Hematopoietic multipotent progenitor cell treated with erythropoietin and hydrocortisone succinate and interleukin-3 and kit ligand, for 4 days (in vitro differentiated cells): ENCODE measurements at places on chromosomes 3 and 15.

GRCh38 chr3:105369500-105370371 is 3.0 kb downstream of the ALCAM start:
- DNase-seq, result peak; percentile 89

- no peak for DNase-seq
Measured at GRCh38 chr15:100206643-100207042, 135.1 kb downstream of the ADAMTS17 start.

GRCh38 chr3:196518966-196519717 is 4.0 kb upstream of the SMCO1 start:
- DNase-seq, result peak; percentile 85

- no peak for DNase-seq
Measured at GRCh38 chr15:71781179-71781964, 29.0 kb upstream of the NR2E3 start.

DNA sequence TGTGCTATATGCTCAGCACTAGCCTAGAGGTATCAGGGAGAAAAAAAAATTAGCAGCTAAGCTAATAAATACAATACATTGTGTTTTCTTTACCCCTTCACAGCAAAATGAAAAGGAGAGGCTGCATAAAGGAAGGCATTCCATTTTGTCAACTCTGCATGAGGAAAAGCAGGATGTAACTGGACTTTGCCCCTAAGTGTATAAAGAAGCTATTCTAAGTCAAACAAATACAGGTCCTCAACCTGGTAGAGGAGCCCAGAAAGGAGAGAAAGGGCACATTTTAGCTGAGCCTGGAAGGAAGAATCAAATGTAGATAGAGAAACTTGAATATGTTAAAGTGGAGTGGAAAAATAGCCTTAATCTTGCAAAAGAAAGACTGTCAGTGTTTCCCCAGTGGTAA is 89.0 kb upstream of the SPRED1 start:
- DNase-seq, result no peak

- peak; percentile 65 for DNase-seq
Measured at GRCh38 chr3:13770170-13771169, 109.4 kb downstream of the WNT7A start.

GRCh38 chr3:106140431-106140830 is 271.6 kb upstream of the CBLB start:
- DNase-seq, result no peak

GRCh38 chr3:28349469-28350000 is 911 bp upstream of the AZI2 start:
- no peak for DNase-seq

DNA sequence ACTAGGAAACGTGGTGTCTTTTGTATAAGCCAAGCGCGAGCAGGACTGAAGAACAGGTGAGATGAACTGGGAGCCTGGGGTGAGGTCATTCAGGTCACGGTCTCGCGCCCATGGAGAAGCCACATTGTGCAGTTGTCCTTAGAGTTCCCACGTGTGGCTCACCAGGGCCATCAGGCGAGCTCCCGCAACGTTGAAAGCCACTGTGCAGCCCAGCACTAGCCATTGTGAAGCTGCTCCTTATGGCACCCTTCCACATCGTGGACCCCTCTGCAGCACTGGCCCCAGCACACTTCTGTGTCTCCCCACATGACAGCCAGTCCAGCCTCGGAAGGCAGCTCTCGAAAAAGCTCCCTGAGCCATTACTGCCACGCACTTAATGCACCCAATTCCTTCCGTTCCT is 7.6 kb upstream of the APBA2 start:
- DNase-seq, result no peak

DNA sequence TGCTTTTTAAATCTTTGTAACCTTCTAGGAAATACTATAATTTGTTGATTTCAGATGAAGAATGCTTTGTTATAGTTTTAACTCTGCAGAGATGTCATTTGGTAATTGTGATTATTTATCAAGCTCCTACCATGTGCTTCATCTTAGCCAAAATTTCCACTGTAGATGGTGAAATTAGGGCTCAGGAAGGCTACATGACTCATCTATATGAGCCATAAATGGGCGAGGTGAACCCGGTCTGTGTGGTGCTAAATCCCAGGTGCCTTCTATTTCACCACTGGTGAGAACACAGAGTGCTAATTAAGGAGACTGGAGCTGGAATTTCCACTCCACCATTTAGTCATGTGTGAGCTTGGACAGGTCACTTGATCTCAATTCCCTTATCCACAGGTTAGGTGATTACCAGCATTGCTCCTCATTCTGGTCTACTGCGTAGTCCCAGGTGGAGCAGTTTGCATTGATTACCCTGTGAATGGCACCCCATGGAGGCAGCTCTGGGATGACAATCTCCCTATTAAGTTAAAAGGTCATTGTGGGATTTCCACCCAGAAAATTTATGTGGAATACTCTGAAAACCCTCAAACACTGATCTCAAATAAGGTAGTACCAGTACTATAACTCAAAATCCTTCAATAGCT is 2.8 kb upstream of the CCR3 start:
- no peak for DNase-seq

DNA sequence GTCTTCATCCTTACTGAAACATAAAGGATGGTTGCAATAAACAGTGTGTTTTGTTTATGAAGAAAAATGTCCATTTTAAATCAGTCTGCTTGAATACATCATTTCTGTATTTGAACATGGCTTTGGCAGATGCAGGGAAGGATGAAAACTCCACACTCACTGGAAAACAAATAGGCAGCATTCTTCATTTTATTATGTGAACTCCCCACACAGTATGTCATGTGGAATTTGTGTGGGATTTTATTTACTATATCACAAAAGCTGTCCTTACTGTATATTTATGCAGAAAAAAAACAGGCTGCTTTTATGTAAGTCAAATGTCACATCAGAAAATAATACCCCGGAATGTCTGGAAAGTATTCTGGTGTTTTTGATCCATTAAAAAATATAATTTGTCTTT is 44.1 kb upstream of the TJP1 start:
- no peak for DNase-seq

- DNase-seq, result no peak
Measured at GRCh38 chr3:55305696-55306485, 181.2 kb downstream of the WNT5A start.

GRCh38 chr3:177646749-177647148 is 449.5 kb upstream of the TBL1XR1 start:
- peak; percentile 85 for DNase-seq

GRCh38 chr3:42514876-42515275 is 12.4 kb downstream of the VIPR1 start:
- DNase-seq, result no peak

DNA sequence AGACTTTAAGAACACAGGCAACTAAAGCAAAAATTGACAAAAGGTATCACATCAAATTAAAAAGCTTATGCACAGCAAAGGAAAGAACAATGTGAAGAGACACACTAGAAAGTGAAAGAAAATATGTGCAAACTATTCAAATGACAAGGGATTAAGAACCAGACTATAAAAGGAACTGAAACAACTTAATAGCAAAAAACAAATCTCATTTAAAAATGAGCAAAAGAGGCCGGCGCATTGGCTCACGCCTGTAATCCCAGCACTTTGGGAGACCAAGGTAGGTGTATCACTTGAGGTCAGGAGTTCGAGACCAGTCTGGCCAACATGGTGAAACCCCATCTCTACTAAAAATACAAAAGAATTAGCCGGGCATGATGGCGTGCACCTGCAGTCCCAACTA is 14.4 kb downstream of the NGLY1 start:
- no peak for DNase-seq

- no peak for DNase-seq
Measured at GRCh38 chr15:89075101-89075640, 13.1 kb upstream of the ABHD2 start.

DNA sequence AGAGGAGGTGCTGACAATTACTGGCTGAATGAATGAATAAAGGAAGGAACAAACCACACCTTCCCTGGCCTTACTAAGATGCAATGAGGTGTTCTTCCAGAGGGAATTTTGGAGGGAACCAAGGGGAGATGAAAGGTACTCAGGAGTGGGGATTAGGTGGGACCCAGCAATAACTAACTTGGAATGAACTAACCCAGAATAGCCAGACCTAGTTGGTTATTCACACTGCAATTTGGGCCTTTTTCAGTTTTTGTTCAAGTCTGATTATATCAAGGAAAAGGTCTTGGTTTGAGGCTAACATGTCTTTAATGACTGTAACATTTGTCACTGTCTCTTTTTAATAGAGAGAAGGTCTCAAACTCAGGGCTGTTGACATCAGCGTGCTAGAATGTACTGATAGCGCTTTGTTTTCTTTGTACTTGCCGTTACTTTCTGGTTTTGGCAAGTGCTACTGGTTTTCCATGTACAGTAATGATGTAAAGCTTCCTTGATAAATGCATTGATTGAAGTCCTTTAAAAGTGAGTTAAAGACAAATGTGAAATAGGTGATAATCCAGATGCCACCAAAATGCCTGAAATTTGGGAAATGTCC is 3.2 kb upstream of the PLXND1 start:
- peak; percentile 43 for DNase-seq

- no peak for DNase-seq
Measured at GRCh38 chr3:43755516-43756200, 64.9 kb downstream of the ABHD5 start.

DNA sequence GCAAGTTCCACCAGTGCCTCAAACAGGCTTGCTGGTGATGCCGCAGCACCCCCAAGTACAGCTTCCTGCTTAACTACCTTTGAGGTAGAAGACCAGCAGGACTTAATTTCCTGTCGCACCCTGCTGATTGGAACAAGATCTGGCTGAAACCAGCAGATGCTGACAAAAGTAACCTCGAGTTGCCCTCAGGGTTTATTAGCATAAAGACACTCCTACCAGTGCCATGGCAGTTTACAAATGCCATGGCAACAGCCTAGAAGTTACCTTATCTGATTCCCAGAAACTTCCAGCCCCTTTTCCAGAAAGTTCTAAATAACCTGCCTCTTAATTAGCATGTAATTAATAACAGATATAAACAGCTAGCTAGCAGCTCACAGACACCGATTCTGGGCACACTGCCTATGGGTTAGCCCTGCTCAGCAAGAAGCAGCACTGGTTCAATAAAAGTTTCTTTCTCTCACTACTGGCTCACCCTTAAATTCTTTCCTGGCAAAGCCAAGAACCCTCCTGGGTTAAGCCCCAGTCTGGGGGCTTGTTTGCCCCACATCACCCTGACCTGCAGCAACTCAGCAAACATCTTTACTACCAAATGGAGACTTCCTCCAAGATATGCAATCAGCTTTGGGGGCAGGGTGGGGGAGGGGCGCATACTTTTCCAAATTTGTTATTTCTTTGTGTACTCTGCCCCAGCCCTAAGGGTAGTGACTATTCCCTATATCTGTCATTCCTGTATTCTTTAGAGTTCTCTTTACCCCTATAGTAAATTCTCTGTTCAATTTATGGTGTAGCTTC is 54.2 kb downstream of the MAP4 start:
- peak; percentile 53 for DNase-seq

DNA sequence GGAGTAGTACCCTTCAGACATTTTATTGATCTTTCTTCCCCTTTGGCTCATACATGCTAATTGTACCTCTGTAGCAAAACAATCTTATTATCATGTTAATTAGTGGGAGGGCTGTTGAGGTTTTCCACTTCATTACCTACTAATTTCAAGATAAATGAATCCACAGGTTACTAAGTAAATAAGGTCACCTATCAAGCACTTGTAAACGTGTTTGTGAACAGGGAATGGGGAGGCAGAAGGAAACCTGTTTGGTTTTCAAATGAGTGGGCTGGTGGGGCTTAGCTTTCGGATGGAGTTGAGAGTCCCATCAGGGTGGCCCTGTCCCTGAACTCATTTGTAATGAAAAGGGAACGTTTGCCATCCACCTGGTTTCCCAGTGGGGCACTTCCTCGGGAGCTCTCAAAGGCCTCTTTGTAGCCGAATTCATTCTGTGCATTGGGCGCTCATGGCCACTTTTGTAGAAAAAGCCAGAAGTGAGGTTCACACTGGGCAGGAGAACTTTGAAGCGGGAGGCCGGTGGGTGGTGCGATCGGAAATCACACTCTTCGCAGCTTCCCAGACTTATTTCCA is 419.8 kb upstream of the NR2F2 start:
- no peak for DNase-seq

DNA sequence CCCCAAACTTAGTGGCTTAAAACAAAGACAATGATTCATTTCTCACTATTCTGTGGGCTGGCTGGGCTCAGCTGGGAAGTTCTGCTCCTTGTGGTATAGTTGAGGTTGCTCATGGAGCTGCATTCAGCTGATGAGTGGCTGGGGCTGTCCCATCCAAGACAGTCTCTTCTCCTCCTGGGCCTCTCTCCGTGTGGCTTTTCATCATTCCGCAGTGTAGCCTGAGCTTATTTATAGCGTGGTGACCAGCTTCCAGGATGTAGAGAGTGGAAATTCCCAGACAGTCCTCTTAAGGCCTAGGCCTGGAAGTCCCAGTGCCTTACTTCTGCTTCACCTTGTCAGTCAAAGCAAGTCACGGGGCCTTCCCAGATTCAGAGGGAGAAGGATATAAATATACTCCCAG is 136.7 kb upstream of the DAZL start:
- DNase-seq, result no peak

DNA sequence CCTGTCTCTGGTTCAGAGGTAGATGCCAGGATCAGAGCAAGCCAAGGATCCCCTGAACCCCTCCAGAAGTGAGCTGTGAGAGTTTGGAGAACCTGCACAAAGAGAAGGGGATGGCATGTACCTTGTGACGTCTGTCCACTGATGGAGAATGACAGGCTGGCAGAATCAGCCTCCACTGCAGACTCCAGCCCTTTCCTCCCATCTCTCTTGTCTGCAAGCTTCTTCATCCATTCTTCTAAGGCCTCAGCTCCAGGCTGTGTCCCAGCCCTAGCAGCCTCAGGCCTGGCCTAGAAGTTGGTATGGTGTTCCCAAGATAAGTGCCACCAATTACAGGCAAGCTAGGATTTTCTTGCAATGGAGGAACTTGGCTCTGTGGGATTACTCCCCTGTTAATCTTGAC is 8.6 kb downstream of the GALNT15 start:
- DNase-seq, result no peak

DNA sequence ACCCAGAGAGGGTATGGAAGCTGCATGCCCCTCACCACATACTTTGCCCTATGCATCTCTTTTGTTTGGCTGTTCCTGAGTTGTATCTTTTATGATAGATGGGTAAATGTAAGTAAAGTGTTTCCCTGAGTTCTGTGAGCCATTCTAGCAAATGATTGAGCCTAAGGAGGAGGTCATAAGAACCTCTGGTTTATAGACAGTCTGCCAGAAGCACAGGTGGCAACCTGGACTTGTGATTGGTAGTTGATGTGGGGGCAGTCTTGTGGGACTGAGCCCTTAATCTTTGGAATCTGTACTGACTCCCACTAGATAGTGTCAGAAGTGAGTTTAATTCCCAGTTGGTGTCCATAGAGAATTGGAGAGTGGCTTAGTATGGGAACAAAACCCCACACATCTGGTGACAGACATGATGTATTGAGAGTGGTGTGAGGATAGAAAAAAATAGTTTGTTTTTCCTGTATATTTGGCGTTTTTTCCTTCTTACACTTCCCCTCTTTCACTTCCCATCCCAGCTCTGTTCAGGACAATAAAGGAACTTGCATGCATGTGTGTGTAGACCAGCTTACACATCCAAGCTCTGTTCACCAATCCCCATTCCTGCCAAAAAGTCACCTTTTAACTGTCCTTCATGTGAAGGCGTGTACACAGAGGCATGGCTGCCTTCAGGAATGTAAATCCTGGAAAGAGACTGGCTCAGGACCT is 38.1 kb upstream of the SPPL2A start:
- no peak for DNase-seq

GRCh38 chr3:51400166-51400565 is 9.1 kb downstream of the RBM15B start:
- no peak for DNase-seq
